ENCODE measurements at places on chromosomes 12 and 14.

- no peak for DNase-seq
Measured at GRCh38 chr12:5124401-5124800, 80.7 kb downstream of the KCNA5 start.

DNA sequence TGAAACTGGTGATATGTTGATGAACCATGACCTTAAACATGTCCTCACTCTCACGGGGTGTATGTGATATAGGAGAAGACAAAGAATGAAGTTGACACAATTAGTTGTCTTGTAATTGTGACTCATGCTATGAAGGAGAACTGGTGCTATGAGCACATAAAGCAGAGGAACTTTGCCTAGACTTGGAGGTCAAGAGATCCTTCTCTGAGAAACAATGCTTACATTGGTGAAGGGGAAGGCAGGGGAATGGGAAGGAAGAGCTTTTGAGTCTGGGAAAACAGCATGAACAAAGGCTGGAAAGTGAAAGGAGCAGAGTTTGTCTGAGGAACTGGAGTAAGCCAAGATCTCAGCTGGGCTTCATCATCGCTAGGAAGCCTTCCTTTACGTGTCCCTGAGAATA is 83.2 kb downstream of the MYRFL start:
- DNase-seq: no peak

DNA sequence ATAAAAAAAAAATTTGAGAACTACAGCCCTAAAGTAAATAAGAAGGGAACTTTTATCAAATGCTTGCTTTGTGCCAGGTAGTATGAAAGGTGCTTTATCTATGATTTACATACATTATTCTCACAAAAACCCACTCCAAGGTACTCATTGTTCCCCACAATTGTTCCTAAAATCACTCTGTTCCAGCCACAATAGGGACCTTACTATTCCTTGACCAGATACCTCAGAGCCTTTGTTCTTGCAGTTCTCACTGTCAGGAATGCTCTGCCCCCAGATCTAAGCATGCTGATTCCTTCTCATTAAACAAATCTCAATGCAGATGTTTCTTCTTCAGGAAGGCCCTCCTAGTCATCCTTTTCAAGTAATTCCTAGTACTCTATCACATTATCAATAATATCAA is 60.2 kb downstream of the PPP1R12A start:
- no peak for DNase-seq

DNA sequence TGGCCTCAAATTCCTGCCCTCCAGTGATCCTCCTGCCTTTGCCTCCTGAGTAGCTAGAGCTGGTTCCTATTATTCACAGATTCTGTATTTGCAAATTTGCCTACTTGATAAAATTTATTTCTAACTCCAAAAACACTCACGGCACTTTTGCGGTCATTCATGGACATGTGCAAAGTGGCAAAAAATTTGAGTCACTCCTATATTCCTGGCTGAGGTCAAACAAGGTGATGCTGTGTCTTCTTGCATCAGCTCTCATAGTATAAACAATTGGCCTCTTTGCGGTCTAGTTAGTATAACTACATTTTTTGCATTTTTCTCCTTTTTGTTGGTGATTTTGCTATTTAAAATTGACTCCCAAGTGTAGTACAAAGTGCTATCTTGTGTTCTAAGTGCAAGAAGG is 24.7 kb downstream of the ATF1 start:
- no peak for DNase-seq

GRCh38 chr14:103519043-103519836 is 3.4 kb downstream of the CKB start:
- DNase-seq: no peak
